ENCODE measurements at places on chromosomes 16 and 17.

- DNase-seq = no peak
Observed at GRCh38 chr17:7589891-7590691, at the start of gene SOX15. SOX15 (minus strand) TSS chr17:7590094; CDS start chr17:7589676, 418 bp downstream.

GRCh38 chr16:3157229-3158025, 22.6 kb downstream of the ZNF213 start:
- DNase-seq = peak; percentile 67

DNA sequence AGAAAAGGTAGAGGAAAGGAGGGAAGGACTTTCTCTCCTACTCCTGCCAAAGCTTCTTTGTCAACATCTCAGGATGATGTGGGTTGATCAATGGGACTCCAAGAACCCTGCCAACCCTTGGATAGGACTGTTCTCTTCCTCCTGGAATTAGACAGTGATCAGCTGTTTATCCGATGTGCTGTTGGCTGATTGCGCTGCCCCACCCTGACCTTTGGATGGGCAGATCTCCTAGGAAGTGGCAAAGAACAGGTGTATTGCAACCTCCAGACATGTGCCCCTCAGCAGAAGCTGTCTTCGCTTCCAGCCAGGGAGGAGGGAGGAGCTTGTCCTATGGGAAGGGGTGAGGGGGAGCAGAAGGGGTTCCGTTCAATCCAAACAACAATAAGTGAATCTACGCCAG, 30.5 kb downstream of the SLC5A11 start:
- DNase-seq = no peak

- DNase-seq = no peak
Observed at GRCh38 chr17:17871913-17872312, 35.1 kb upstream of the SREBF1 start.

DNA sequence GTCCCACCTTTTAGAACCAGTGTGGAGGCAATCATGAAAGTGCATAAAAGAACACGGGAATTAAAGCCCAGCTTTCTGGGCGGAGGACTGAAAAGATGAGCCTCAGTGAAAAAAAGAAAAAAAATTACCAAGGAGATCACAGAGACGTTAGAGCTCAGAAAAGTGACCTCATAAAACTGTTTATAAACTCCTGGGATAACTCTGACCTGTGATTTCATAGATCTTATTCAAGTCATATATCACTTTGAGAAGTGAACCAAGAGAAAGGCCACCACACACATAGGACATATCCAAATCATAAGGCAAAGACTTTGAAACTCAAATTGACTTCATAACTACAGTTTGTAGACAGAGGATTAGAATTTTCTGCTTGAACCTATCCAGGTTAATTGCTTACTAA, 90.1 kb downstream of the KCNJ2 start:
- no peak for DNase-seq

DNA sequence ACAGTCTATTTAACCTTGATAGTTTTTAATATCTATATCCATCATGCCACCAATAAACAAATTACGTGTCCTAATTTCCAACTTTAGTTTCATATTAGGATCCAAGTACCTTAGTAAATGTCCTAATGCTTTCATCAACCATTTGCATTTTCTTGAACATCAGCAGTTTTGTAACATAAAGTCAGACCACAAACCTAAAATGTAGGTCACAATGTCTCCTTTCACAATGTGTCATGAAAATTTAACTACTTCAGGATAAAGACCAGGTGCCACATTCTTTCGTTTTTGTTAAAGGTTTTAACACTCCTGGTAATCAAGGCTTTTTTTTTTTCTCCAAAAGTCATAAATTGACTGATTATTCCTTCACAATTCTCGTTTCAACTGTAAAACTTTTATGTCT, 310.7 kb upstream of the PMFBP1 start:
- DNase-seq = no peak

GRCh38 chr16:89324056-89325010, 106.8 kb downstream of the ZNF778 start:
- peak; percentile 76 for DNase-seq

- DNase-seq = no peak
Observed at GRCh38 chr17:22217135-22217534, 524.8 kb downstream of the KCNJ18 start.

- peak; percentile 71 for DNase-seq
Observed at GRCh38 chr16:15427648-15428239, 6.6 kb upstream of the BMERB1 start.

DNA sequence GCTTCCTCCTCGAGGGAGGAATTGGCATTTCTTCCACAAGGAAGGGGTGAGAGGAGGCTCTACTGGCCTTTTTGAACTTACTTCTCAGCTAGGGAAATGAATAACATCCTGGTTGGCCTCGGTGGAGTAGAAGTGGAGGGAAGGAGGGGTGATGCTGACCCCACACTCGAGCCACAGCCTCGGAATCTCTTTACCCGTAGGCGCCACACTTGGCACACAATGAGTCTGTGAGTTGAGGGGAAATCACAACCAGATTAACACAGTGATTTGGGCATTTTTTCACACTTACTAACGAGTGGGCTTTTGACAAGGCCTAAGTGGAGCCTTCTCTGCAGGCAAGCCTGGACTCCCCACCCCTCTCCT, 47.3 kb upstream of the TBX2 start:
- DNase-seq = no peak

DNA sequence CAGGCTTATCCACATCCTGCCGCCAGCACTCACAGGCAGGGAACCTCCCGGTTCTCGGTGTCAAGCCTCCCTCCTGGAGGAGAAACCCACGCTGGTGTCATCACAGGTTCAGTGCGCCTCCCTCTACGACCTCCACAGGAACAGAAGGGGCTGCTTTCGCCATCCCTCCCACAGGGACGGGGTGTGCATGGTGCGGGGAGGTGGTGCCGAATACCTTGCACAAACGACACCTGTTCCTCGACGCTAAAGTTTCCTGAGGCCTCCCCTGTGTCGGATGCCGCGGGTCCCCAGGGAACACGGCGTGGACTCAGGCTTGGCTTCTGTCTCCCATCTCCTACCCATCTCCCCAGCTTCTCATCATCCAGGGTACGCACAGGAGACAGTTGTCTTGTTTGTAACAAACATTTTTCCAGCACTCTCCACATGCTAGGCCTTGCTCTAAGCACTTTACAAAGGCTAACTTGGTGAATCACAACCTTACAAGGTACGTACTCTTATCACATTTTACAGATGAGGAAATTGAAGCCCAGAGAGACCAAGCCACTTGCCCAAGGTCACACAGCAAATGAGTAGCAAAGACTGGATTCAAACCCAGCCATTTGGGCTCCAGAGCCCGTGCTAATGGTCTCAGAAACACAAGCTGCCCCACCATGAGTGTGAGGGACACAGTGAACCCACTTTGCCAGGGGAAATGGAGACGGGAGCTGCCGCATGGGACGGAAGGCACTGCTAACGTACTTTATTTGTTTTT, 271.6 kb downstream of the C16orf95 start:
- no peak for DNase-seq

GRCh38 chr17:32112416-32112815, 29.9 kb upstream of the RHOT1 start:
- DNase-seq = no peak

GRCh38 chr17:65739034-65739433, 177.6 kb upstream of the AXIN2 start:
- DNase-seq = no peak

DNA sequence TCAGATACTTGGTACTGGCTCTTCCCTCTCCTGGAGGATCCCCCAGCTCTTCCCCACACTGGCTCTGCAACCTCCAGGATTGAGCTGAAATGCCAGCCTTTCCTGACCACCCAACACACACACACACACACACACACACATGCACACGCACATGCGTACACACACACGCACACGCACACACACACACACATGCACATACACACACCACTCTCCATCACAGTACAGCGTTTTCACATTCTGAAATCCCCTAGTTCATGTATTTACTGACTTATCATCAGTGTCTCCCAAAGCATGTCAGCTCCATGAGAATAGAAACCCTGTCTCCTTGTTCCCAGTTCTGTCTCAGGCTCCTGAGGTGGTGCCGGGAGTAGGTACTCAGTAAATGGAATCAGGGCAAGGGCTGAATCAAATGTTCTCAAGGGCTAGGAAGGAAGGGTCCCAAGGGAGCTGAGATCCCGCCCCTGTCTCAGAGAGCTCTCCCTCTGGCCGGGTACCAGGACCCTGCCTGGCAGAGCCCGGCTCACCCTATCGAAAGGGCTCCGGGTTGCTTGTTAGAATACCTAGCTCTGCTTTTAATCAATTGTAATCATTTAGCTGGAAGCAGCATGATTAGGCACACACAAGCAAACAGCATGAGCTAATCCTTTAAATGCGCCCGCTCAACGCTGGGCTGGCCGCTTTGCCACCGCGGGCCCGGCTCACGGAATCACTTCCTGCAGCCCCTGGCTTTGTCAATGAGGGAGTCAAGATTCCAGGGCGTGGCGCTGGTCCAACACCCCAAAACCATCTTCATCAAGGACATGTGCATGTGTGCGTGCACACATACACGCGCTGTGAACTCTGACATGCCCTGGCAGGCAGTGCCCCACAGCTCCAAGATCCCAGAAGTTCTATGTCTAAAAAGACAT, 140.7 kb downstream of the C16orf78 start:
- DNase-seq = no peak

GRCh38 chr16:27314161-27314723, 468 bp downstream of the IL4R start:
- peak; percentile 75 for DNase-seq

DNA sequence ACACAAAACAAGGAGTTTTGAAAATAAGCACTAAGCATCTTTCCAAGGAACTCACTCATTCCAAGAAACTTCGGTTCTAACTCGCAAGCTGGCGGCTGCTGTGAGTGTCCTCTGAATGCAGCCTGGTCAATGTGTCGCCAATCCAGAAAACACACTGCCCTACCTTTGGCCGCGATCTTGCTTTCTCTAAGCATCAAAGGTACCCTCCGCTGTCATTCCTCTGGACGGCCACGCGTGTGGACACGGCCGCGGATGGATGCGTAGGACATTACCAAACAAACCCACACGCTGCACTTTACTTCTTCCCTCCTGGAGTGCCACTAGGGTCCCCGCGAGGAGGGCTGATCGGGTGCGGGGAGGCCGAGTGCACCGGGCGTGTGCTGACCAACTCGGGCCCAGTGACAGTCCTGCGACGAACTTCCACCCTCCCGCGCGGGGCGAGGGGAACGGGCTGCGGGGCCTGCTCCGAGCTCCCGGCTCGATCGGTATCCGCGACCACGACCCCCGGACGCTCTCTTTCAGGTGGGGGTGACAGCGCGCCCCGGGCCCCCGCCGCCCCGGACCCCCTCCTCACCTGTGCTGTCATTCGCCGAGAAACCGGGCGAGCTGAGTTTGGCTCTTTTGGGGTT, 1.1 kb downstream of the CREBBP start:
- DNase-seq = peak; percentile 28

GRCh38 chr17:48335858-48336500, 94.0 kb downstream of the SKAP1 start:
- no peak for DNase-seq

DNA sequence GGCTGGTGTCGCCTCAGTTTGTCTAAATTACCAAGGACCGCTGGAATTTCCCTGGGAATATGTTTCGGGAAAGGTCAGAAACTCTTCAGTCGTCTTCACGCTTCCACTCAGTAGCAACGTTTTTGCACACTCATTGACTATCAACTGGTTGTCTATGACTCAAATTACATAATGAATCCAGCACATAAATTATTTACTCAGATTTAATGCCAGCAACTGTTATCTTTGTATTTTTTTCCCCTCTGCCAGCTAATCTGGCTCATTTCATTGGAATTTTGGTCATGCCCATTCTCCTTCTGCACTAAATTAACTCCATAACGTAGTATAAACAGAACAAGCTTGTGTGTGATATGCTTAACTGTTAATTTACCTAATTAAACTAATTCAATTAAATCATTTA, 372.7 kb upstream of the ZFHX3 start:
- no peak for DNase-seq

DNA sequence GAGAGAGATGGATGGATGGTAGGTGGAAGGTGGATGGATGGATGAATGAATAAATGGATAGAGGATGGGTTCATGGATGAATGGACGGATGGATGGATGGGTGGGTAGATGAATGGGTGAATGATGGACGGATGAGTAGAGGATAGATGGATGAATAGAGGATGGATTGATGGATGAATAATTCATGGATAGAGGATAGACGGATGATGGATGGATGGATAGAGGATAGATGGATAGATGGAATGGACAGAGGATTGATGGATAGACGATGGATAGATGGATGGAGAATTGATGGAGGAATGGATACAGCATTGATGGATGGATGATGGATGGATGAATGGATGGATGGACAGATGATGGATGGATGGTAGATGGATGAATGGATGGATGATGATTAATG, 91.7 kb downstream of the MYH11 start:
- no peak for DNase-seq

DNA sequence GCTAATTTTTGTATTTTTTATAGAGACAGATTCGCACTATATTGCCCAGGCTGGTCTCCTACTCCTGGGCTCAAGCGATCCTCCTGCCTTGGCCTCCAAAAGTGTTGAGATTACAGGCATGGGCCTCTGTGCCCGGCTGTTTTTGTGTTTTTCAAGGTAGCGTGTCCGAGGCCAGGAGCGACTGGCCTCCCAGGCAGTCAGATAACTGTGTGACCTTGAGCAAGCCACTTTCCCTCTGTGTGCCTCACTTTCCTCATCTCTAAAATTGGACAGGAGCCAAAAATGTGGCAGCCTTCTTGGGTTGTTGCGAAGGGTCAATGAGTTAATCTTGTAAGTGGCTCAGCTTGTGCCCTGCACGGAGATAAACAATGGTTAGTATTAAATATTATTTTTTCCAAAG, 2.4 kb downstream of the ABCC1 start:
- DNase-seq = no peak

DNA sequence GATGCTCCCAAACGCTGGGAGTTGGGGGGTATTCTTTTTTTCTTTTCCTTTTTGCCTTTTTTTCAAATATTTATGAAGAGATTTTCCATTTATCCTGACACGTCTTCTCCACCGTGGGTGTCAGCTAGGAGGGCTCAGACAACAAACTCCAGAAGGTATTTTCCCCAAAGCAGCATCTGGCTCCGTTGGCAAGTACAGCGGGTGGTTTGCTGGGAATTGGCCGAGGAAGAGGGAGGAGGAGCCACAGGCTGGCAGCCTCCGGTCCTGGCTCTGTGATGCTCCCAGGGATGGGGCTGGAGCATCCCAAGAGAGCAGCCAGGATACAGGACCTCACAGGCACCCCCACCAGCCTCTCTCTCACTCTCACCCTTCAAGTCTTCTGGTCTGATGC, 10.9 kb upstream of the CACNG4 start:
- DNase-seq = no peak

GRCh38 chr16:67449336-67449735, 18.4 kb downstream of the HSD11B2 start:
- DNase-seq = no peak

DNA sequence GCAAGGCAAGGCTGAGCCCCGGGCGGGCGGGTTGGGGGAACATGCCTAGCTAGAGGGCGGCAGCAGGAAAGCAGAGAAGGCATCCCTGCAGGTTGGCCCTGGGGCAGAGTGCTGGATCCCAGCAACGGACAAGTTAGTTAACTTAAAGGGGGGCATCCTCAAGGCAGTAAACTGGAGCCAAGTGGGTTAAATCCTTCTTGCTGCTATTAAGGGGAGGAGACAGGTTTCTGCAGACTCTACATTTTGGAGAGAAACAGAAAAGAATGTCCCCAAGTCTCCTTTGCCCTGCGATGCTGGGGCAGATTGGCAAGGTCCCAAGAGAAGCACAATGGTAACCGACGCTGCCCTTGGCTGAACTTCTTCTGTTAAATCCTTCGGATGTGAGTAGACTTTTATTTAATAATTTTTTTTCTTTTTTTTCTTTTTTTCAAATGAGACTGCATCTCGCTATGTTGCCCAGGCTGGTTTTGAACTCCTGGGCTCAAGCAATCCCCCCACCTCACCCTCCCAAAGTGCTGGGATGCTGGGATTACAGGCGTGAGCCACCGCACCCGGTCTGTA, 14.0 kb downstream of the ATP5PD start:
- DNase-seq = no peak

GRCh38 chr16:88132836-88133506, 181.7 kb downstream of the BANP start:
- DNase-seq = no peak

Measured in activated CD4-positive, alpha-beta T cell treated with anti-CD3 and anti-CD28 coated beads, Interleukin-2, amount 50 U/mL, for 48 hours (primary cell).